ENCODE measurements at places on chromosomes 4 and X. TPM values are rescaled to one million over a fixed set of nuclear protein-coding genes. Genes with fewer than 3 reads are reported as not detected.

- no peak for DNase-seq
Observed at GRCh38 chr4:111027526-111027925, 404.6 kb upstream of the PITX2 start.

- no peak for DNase-seq
Observed at GRCh38 chr4:118206627-118207026, 146.2 kb downstream of the PRSS12 start.

DNA sequence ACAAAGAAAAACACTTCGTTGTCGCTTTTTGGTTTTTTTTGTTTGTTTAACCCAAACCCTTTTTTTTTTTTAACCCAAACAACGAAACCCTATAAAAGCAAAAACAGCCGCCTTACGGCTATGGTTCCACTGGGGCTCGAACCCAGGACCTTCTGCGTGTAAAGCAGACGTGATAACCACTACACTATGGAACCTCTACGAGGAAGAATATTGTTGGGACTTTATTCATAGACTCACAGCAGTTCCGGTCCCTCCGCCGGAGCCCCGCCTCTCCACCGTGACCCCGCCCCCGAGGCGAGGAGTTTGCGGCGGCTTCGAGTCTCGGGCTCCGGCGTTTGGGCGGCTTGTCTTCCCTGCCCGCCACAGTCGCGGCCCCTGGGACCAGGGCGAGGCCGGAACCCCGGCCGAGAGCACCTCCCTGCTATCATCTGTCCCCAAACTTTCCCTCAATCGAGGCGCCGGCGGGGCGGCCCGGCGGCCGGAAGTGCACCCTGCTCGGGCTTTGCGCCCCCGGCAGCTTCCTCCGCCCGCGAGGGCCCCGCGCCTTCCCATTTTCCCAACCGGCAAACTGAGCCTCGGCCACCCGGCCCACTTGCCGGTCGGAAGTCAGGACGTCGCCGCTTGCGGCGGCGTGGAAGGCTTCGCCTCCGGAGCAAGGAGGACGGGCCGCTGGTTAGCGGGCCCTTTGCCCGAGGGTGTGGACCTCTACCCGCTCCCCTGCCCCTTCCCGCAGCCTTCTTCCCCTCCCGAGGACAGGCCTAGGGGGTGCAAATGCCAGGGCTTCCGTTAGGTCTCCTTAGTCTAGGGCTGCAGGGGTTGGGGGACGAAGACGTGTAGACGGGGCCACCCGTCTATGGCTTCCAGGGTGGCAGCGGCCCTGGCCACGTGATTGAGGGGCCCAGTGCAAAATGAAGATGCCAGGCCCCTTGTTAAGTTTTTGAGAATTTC, 3.2 kb upstream of the RS1 start:
- peak; percentile 81 for DNase-seq

DNA sequence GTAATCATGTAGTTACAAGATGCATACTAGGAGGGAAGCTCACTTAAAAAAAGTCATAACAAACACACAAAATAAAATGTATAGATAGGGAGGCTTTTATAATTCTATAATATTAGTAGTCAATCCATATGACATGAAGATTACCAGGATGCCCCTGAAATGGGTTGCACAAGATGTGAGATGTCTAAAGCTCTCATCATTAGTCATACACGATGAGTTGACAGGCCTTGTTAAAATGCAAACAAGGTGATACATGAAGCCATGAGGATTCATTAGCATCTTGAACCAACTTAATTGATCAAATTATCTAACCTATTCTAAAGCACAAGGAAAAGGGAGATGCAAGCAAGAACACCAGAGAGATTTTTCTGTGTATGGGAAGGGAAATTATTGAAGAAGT, 470.2 kb downstream of the IQCM start:
- no peak for DNase-seq

DNA sequence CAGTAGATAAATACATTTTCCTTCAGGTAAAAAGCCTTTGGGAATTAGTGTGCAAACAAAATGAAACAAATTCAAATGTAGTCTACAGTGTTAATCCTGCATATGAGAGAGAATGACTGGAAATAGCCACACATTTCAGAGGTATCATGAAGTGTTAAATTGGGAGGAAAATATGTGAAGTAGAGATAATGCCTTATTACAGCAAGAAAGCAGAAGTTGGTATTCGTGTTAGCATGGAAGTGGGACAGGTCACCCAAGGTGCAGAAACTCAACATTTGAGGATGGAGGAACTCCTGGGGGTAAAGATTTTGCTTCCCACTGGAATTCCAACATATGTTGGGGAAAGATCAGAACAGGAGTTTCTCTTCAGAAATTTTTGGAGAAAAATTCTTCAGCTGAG, 51.3 kb downstream of the EMCN start:
- no peak for DNase-seq

DNA sequence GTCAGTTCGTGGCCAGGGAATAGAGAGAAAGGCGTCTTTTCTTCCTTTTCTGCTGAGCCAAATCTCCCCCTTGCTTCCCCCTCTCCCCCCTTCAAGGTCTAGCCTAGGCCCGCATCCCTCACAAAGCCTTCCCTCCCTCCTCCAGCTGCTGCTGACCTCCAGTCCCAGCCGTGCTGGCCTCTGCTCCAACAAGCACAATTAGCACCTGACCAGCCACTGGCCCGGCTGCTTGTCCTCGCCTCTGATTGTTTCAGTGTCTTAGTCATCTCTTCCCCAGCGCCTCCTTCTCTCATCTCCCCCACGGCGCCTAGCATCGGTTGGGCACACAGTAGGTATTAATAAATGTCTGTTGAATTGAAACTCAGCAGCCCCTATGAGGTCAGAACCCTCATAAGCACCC, 4.2 kb downstream of the ELF4 start:
- DNase-seq = no peak

GRCh38 chrX:56564164-56564885, 898 bp downstream of the UBQLN2 start:
- no peak for DNase-seq

GRCh38 chr4:113587156-113587555, 174.4 kb downstream of the CAMK2D start:
- DNase-seq = no peak

GRCh38 chr4:4994312-4995097, 24.8 kb downstream of the CYTL1 start:
- no peak for DNase-seq

DNA sequence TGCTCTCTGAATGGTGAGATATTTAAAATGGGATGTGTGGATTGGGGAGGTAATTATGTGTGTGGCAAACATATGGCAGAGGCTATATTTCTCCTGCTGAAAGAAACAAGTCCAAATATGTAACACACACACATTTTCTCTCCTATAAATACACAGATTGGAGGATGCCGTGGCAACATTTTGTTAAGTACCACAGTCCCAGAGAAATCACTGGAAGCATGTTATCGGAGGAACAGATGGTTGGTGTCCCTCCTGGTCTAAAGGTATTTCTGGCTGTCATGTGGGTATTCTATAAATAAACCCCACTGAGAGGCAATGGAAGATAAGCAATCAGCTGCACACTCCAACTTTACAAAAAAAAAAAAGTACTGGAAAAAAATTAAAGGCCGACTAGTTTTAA, 528.3 kb upstream of the BOD1L1 start:
- no peak for DNase-seq

- no peak for DNase-seq
Observed at GRCh38 chrX:40102393-40103381, 4.9 kb upstream of the BCOR start.

- DNase-seq = no peak
Observed at GRCh38 chrX:48958635-48959094, 1.3 kb upstream of the OTUD5 start.

Gene GASK1B
- 8.8 TPM for total RNA-seq

Gene ARMCX2
- total RNA-seq = 85.6 TPM

Gene MND1
- total RNA-seq = 36.1 TPM

Gene PCDH10
- 3.8 TPM for total RNA-seq

Gene OPN1MW2
- total RNA-seq = not detected

Gene SPP1
- 14.2 TPM for total RNA-seq

Measured in neural crest cell (in vitro differentiated cells).